ENCODE measurements at places on chromosomes 12 and 14. TPM values are rescaled to one million over a fixed set of nuclear protein-coding genes. Genes with fewer than 3 reads are reported as not detected.

The RPL10L gene
- not detected for total RNA-seq

DNA sequence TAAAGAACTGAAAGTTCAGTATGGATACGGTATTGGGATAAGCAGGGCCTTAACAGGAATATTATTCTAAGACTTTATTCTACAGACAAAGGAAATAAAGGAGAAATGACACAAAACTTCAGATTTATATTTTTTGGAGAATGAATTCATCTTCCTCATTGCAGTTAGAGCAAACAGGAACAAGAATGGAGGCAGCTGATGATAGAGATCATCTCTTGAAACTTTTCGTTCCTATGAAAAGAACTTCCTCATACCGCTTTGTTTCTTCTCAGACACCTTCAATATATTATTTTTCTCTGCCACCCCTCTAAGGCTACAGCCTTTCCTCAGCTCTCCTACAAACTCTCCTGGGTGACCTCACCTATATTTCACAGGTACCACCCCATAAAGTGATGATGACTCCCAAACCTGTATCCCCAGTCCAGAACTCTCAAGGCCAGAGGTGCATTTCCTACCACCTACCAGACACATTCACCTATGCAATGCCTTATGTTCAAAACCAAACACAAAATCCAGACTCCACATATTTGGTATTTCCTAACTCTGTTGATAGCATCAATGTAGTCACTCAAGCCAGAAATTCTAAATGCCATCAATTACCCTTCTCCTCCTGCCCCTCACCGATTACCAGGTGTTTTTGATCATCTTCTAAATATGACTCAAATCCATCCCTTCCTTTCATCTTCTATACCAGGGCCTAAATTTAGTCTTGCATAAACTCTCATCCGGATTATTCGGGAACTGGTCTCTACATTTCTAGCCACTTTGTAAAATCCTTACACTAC is 7.4 kb downstream of the MAP4K5 start:
- no peak for DNase-seq

GRCh38 chr14:25006031-25006430 is 43.9 kb downstream of the STXBP6 start:
- no peak for DNase-seq

The DDX51 gene
- total RNA-seq = 6.8 TPM

DNA sequence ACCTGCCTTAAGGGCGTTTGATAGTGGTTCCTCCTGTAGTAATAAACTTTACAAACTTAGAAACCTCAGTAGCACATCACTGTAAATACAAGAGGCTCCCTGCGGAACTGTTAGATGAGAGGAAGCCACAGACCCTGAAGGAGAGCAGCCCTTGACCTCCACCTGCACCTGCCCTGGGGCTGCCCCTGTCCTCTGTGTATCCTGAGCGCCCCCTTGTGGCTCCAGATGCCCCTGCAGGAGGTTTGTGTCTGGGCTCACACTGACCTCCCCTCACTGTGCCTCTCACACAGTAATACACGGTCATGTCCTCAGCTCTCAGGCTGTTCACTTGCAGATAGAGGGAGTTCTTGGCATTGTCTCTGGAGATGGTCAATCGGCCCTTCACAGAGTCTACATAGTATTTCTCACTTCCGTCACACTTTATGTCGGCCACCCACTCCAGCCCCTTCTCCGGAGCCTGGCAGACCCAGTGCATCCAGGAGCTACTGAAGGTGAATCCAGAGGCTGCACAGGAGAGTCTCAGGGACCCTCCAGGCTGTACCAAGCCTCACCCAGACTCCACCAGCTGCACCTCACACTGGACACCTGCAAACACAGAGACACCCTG is 1059.8 kb downstream of the TMEM121 start:
- DNase-seq = no peak

- peak; percentile 90 for DNase-seq
These were observed 57.9 kb downstream of the PDE3A start for GRCh38 chr12:20426191-20426590.

GRCh38 chr12:2341051-2341751 is 288.4 kb downstream of the CACNA1C start:
- DNase-seq = no peak

The TMEM19 gene
- total RNA-seq = 23.5 TPM

The SLC25A47 gene
- not detected for total RNA-seq

DNA sequence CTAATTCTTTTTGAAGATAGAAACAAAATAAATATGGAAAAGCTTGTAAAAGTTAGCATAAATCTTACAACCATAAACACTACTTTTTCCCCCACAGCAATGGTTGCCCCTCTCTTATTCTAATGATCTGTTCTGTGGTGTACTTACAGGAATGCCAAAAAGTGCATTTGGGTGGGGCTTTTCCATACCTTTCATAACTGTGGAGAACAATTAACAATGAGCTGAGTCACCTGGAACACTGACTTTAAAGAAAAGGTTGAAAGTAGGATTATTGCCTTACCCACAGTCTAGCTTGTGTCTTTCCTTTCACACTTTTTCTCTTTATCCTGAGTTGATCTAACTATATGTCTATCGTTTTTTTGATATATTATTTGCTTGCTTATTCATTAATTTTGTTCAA is 86.9 kb downstream of the TPH2 start:
- no peak for DNase-seq

GRCh38 chr12:51863933-51864832 is 15.7 kb upstream of the FIGNL2 start:
- no peak for DNase-seq

DNA sequence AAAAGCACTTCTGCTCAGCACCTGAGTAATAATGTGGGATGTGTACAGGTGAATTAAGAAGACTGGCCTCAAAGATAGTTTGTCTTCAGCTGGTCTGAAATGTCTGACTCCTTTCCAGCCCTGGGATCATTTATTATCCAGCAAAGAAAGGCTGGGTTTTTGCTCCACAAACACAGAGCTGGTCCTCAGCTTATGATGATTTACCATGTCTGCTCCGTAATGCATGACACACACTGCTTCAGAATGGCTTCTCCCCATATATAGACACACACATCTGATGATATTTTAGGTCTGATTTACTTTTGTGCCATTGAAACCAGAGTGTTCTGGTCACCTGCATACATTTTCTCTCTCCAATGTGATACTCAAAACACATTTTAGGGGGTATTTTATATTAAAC is 225.0 kb downstream of the SLC25A21 start:
- DNase-seq = no peak

The GARIN6 gene
- total RNA-seq = not detected

- no peak for DNase-seq
These were observed 144.2 kb downstream of the C12orf75 start for GRCh38 chr12:105474672-105475071.

DNA sequence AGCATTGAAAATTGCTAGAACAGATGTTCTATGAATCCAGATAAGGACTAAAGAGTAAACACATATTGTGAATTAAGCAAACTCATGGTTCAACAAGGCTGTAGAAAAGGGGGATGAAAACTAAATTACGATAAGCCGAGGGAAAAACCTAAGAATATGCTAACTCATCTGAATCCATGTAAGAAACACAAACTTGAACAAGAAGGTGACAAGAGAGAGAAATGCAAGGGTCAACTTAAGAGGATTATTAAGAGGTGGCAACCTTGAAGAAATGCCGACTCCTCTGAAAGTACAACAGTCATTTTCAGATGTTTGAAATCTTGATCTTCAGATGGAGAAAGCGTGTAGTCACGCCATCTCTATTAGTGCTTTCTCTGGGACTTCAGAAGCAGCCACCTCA is 128.6 kb downstream of the TTC7B start:
- no peak for DNase-seq

The MYH6 gene
- total RNA-seq = not detected

The TRAFD1 gene
- 90.8 TPM for total RNA-seq

DNA sequence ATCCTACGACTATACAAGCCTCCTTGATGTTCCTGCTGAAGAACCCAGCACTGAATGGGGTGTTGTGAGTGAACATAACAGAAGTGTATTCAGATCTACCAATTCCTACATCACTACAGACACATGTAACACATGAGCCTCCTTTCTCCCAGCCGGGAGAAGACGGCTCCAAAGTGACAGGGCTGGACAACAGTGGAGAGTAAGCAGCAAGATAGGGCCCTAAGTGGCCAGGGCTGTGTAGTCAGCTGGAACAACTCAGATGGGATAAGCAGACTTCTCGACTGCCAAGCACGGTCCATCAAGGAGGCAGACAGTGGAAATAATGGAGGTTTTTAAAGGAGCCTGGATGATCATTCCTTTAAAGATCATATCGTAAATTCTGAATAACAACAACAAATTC is 73.5 kb downstream of the TTC7B start:
- no peak for DNase-seq

DNA sequence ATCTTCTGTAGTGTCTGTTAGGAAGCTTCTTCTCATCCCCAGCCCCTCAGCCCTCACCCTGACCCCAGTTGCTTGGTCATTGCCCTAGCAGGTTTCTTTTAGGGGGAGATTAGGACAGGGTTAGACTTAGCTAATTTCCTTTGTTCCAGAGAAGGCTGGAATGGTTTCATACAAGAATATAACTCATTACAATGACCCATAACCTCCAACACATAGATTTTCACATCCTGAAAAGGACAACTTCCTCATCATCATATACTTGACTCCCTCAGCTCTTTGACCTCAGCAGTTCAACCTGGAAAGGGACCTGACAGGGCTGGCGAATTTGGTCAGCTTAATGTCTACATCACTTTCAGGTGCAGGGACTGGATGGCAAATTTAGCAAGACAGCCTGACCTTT is 8.0 kb upstream of the BHLHE41 start:
- no peak for DNase-seq

The DCAF11 gene
- total RNA-seq = 82.9 TPM

- peak; percentile 21 for DNase-seq
These were observed 24.2 kb upstream of the FOXN3 start for GRCh38 chr14:89440986-89441909.

GRCh38 chr12:26524862-26525465 is 308.0 kb downstream of the ITPR2 start:
- DNase-seq = no peak

The JDP2 gene
- 54.9 TPM for total RNA-seq

DNA sequence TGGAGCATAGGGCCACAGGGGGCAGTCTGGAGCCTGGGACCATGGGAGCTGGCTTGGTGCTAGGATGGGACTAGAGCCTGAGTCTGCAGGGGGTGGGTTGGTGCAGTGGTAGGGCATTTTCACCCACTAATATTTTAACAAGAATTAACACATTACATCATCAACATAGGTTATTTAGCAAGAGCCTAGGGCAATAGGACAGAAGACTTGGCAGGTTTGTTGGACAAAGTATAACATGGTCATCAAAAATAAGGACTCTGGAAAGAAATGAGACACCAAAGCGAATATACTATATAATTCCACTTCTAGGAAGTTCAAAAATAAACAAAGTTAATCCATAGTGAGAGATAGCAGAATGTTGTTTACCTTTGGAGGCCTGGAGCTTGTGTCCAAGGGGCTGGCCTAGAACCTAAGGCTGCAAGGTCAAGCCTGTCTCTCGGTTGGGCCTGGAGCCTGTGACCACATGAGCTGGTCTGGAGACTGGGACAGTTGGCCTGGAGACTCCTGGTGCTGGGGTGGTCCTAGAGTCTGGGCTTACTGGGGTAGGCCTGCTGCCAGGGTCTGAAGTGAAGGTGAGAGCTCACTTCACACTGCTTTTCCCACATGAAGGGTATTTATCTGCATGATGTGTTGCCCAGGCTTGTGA is 28.1 kb upstream of the CNOT2 start:
- no peak for DNase-seq

DNA sequence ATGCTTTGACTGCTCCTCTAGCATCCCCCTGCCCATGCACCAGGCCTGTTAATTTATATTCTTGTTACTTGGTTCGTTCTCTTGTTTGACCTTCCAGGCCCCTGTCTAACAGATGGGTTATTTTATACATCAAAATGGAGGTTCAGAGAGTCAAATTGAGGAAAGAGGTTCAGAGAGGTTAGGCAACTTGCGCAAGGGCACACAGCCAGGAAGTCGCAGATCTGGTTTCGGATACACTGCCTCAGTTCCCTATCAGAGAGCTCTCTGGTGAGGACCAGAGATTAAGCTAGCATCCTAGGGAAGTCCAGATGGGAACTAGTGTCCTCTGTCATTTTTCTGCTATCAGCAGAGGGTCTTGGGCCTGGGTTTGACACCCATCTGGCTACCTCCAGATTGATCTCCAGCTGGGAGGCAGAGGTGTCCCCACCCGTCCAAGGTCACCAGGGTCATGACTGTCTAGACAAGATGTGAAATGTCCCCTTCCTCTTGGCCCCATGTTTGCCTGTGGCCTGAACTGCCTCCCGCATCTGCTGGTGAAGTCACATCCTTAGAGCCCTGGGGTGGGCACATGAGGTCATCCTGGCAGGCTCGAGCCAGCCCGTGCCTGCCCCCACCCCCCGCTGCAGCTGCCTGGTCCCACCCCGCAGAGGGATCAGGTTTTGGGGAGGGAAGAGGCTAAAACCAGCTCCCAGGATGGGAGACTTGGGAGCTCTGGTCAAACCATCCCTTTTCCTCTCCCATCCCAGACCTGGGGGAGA is 84.3 kb upstream of the NCOR2 start:
- DNase-seq = no peak

GRCh38 chr12:1720494-1720893 is 29.6 kb downstream of the ADIPOR2 start:
- DNase-seq = no peak

DNA sequence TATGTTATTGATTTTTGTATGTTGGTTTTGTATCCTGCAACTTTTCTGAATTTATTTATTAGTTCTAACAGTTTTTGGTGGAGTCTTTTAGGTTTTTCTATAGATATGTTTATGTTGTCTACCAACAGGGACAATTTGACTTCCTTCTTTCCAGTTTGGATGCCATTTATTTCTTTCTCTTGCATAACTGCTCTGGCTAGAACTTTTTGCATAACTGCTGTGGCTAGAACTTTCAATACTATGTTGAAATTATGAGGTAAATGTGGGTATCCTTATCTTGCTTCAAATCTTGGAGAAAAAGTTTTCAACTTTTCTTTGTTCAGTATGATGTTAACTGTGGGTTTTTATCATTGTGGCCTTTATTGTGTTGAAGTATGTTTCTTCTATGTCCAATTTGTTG is 39.9 kb upstream of the PLBD1 start:
- DNase-seq = no peak

The FOXN4 gene
- total RNA-seq = 1.9 TPM

DNA sequence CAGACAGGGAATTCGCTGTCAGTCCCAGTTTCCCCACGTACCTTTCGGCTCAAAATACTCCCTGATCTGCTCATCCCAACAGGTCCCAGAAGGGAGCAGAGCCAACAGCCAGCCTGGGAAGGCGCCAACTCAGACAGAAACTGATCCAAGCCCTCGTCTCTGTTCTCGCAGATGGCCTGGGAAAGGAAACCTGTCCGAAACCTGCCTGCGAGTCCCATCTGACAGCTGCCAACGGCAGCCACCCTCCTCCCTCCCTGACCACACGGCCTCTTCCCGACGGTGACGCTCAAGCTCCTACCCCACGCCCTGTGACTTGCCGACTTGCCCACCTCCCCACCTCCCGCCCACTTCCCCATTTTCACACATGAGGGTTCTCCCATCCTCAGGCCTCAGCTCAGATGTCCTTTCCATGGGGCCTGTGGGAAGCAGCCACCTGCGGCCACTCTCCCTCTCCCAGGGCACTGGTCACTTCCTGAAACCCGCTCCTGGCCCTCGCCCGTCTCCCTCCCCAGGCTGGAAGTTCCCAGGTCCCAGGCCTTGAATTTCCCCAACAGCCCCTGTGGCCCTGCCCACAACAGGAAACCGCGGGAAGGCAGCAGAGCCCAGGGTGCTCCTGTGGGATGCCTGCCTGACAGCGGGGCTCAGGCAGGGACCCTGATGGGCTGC is 60.9 kb upstream of the FBRSL1 start:
- DNase-seq = no peak

Measured in sigmoid colon (tissue), 7 donors.